ENCODE measurements at places on chromosomes 6 and 20. TPM values are rescaled to one million over a fixed set of nuclear protein-coding genes. Genes with fewer than 3 reads are reported as not detected.

DNA sequence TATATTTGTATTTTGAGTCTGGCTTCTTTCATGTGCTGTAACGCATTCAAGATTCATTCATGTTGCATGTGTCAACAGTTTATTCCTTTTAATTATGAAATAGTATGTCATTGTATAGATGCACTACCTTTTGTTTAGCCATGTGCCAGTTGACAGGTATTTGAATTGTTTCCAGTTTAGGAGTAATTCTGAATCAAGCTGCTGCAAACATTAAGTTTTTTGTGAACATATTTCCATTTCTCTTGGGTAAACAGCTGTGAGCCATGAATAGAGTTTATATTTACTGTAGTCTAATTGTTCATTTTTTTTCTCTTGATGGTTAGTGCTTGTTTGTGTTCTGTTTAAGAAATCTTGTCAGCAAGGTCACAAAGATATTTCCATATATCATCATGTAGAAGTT, 142.4 kb upstream of the RIPOR2 start:
- DNase-seq = peak; percentile 79

- DNase-seq = no peak
Observed at GRCh38 chr6:165845493-165845892, 182.5 kb upstream of the PDE10A start.

DNA sequence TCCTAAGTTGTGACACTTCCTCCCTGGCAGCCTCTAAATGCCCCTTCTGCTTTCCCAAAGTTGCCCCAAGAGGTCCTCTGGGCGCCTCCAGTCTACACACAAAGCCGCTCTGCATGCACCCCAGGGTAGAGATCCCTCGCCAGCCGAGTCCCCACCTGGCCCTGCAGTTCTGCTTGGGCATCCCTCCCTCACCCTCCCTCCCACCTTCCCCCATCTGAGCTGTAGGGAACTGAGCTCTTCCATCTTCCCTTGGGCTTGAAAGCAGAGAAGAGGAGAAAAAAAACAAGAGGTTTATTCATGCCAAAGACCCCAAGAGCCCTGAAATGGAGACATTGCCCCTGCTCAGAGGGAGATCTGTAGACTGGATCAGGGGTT, 5.7 kb upstream of the FGD2 start:
- no peak for DNase-seq

DNA sequence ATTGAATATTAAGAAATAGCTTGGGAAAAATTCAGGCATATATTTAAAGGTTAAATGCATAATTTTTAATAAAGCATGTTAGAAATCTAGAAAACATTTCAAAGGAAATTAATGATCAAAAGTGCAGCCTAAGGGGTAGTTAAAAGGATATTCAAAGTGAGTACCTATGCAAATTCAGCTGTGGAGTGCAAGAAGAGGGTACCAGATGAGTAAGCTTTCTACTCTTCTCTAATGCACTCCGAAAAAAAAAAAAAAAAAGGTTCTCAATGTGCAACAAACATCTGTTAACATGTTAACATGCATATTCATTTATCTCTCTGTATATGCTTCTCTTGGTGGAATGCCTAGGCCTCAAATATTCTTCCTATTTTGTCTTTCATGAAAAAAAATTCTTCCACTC, 32.0 kb upstream of the KATNA1 start:
- DNase-seq = no peak

GRCh38 chr6:56151609-56152224, 95.7 kb downstream of the COL21A1 start:
- DNase-seq = peak; percentile 16

- DNase-seq = peak; percentile 99
Observed at GRCh38 chr6:160030103-160030502, 61.2 kb downstream of the IGF2R start.

GRCh38 chr20:49948809-49949507, 12.8 kb downstream of the RNF114 start:
- DNase-seq = no peak

- DNase-seq = no peak
Observed at GRCh38 chr6:30725713-30726505, 5.8 kb downstream of the TUBB start.

DNA sequence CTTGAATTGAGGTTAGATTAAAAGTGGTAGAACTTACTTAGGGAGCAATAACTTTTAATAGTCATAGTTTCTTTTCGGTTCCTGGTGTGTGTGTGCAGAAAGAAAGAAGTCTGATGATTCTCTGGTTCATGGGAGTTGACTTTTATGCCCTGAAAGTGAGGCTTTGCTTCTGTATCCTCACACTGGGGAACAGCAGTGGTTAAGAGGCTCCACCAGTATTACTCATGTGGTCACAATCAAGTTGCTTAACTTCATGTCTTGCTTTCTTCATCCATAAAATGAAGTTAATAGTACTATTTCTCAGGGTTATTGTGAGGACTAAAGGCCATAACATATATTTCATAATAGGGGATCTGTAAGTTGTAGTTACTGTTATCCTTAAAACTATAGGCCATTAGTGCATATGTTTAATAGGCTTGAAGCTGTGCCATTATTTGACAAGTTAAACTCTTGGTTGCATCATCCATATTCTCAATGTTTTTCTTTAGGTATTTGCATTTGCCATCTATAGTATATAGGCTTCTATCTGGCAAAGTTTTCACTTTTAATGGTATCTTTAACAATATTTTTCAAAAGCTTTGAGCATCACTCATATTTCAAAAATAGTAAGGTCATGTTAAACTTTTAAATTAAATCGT, 262.4 kb downstream of the PLCB1 start:
- DNase-seq = no peak

The EPPIN gene
- not detected for total RNA-seq

- no peak for DNase-seq
Observed at GRCh38 chr20:21706261-21707195, 1.1 kb downstream of the PAX1 start.

Measured in tongue (tissue), 3 donors.